ENCODE measurements at places on chromosomes 13 and 19.

DNA sequence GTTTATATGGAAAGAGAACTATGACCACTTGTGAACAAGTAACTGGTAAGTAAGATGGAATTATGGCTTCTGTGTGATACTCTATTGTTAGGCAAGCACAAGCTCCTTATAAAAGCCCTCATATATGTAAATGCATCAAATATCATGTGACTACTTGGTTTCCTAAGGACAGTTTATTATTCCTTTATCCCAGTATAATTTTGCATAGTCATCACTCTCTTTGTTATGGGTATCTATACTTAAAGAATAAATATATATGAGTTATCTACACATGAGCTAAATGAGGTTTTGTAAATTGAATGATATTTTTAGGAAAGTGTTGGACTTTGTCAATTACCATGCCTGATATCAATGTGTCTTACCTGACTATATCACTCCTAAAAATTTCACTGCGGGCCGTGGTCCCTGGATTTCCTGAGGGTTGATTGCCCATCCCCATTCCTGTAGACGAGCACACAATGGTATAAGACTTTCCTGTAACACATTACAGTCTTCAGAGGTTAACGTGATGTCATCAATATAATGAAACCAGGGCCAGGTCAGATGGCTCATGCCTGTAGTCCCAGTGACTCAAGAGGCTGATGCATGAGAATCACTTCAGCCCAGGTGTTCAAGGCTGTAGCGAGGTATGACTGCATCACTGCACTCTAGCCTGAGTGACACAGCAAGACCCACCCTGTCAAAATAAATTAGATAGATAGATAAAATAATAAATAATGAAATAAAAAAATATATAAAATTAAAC, 20.7 kb downstream of the ZNF844 start:
- no peak for DNase-seq

- no peak for DNase-seq
Observed at GRCh38 chr19:45391346-45391745, 13.5 kb downstream of the PPP1R13L start.

GRCh38 chr13:24226762-24227161, 66.2 kb downstream of the SPATA13 start:
- no peak for DNase-seq

DNA sequence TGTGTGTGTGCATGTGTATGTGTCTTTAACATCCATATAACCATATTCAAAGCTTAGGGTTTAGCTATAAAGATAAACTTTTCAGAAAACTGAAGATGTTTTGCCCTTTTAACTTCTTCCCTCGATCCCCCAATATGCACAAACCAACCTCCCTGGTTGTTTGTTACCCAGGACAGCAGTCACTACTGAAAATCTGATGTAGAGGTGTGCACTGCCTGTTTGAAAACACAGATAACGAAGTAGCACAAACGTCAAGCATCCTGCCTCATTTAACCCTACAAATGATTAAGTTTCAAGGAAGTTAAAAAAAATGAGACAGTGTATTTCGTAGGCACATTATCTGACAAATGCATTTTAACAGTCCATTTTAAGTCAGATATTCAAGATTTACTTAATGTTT, 3.6 kb downstream of the TNFSF11 start:
- no peak for DNase-seq

DNA sequence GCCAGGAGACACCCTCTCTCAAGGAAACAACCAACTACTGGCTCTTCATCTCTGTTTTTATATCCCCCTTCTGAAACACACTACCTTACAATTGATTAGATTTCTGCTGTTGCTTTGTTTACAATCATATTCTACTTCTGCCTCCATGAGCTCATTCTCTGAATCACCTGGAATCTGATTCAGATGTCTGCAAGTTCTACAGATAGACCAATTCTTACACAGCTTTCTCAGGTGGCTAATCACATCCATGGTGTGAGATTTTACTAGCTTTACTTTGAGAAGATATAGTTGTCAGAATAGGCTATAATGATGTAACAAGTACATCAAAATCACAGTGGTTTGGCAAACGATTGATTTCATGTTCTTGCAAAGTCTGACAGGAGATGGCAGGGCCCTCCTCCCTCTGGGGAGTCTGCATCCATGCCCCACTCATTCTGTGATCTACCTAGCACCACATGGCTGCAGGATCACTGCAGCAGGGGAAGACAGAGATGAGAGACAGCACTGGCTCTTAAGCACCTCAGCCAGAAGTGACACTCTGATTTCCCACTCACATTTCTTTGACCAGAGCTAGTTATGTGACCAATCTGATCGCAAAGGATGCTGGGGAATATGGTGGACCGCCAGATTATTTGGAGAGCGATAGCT, 243.7 kb downstream of the FOXO1 start:
- DNase-seq: no peak

DNA sequence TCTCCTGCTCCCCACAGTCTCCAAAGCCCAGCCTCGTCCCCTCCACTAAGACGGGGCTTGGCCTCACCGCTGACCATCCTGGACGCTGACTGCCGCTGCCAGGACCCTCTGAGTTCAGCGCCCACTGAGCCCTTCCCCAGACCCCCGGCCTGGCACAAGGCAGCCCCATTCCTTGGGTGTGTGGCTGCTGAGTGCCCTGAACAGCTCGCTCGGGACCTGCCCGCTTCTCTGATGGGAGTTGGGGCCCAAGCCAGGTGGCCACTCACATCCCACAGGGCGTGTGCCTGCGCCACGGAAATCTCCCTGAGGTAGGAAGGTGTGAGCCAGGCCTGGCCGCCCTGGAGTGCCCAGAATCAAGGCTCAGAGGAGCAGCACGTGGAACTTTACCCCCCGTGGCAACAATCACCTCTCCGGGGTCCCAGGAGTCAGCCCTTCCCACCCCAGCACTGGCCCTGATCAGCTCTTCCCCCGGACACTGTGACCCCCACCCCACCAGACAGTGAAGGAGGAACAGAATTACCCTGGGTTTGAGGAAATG, 20.8 kb downstream of the C13orf46 start:
- no peak for DNase-seq

GRCh38 chr19:8239528-8240273, 30.5 kb downstream of the CERS4 start:
- DNase-seq: no peak

GRCh38 chr13:21010621-21011020, 50.8 kb downstream of the LATS2 start:
- no peak for DNase-seq

- DNase-seq: no peak
Observed at GRCh38 chr19:46413262-46414031, at the start of gene CCDC8. Gene CCDC8 (minus strand): TSS chr19:46413564. CDS start chr19:46412810, 754 bp downstream.

DNA sequence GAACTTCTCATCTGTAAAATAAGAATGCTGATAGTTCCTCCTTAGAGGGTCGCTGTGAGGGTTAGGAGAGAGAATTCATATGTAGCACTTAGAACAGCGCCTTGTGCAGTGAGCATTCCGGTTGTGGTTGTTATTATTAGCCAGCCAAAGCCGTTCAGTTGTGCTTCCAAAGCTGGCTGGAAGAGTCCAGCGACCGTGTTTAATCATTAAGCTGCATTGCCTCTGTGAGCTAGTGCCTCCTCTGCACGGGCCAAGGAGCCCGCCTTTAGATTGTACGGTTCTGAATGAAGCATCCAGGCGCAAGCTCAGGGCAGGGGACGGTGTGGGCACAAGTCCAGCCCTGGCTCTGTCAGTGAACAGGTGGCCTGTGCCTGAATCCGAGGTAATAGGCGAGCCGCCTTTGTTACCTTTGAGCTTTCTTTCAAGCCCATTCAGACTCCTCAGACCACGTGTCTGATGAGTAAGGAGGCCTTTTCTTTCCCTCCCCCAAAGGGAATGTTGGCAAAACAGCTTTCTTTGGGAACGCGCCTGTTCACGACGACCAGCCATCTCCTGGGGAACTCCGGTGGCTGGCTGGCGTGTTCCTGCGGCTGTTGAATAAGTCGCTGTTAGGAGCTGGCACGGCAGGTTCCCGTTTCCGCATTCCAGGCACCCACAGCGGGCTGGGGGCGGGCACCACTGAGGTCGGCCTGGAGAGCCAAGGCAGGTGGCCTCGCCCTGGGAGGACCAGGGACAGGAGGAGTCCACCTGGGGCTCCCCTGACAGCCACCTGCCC, 25.1 kb downstream of the SIPA1L3 start:
- peak; percentile 23 for DNase-seq

- no peak for DNase-seq
Observed at GRCh38 chr19:31668921-31669320, 319.7 kb upstream of the TSHZ3 start.

DNA sequence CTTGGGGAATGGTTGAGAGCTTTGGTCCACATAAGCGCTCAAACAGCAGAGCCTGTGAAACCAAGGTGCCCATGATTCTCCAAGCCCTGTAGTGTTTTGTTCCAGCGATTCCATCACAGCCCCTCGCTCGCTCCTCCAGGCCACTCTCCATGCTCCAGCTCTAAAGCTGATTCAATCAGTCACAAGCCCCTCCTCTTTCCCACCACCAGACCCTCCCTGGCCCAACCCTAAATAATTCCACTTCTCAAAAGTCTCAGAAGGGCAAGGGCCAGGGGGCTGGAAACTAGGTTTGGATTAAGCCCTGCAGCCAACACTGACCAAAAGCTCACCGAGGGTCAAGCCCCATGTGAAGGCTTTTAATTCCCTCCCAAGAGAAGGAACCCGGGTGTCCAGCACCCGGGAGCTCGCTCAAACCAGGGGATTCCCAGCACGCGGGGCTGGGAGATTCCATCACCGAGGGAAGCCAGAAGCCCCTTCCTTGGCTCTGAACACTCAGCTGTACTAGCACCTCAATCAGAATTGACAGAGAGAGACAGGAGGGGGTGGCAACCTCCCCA, 1.5 kb downstream of the ZNF296 start:
- DNase-seq: no peak

GRCh38 chr13:73910733-73911132, 223.5 kb downstream of the KLF12 start:
- no peak for DNase-seq

DNA sequence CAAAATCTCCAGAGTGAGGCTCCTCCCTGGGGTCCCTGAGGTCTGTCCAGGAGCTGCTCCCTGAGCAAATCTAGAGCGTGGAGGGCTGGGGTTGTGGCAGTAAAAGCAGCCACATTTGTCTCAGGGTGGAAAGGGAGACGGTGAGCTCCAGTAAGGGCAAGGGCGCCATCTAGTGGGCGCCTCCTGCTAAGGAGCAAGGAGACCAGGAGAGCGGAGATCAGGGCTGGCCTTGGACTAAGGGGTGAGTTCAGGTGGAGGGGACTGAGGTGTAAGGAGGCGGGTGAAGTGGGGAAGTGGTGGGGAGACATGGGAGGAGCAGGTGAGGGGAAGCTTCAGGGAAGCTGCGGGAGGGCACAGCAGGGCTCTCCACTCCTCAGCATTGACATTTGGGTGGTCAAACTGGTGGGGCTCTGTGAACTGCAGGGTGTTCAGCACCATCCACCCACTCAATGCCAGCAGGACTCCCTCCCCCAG, 5.3 kb upstream of the CEACAM21 start:
- peak; percentile 79 for DNase-seq

DNA sequence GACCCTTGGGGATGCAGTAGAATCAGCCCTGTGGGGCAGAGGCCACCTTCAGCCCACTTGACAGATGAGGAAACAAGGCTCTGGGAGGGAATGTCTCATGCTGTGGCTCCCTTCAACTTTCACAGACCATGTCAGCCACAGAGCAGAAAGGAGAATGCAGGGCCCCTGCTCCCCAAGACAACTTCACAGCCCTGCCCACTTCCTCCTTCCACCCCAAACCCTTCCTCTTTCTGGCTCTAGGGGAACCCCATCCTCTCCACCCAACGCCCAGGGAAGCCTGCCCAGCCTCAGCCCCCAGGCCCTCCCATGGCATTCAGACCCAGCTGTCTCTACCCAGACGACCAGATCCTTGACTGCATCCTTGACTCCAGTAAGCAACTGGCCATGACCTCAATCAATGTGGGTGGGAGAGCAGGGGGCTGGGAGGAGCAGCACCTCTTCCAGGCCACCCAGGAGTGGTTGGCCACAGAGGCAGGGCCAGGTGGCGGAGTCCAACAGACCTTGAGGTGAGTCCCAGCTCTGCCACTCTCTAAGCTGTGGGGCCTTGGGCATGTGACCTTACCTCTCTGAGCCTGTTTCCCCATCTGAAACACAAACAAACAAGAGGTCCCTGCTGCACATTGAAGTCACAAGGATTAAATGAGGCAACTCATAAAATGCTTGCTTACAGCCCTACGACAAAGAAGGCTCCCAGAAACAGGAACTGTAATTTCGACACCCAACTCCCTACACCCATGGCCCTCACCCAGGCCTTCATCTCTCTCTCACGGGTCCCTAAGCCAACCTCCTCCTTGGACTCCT, 15.8 kb downstream of the DEDD2 start:
- DNase-seq: no peak

GRCh38 chr13:102977471-102977870, 88.7 kb downstream of the SLC10A2 start:
- no peak for DNase-seq

GRCh38 chr13:114334305-114335053, 20.2 kb downstream of the CHAMP1 start:
- DNase-seq: no peak

- DNase-seq: no peak
Observed at GRCh38 chr13:76641056-76641455, 245.1 kb downstream of the KCTD12 start.

- no peak for DNase-seq
Observed at GRCh38 chr13:20156702-20157101, 4.2 kb downstream of the GJA3 start.

DNA sequence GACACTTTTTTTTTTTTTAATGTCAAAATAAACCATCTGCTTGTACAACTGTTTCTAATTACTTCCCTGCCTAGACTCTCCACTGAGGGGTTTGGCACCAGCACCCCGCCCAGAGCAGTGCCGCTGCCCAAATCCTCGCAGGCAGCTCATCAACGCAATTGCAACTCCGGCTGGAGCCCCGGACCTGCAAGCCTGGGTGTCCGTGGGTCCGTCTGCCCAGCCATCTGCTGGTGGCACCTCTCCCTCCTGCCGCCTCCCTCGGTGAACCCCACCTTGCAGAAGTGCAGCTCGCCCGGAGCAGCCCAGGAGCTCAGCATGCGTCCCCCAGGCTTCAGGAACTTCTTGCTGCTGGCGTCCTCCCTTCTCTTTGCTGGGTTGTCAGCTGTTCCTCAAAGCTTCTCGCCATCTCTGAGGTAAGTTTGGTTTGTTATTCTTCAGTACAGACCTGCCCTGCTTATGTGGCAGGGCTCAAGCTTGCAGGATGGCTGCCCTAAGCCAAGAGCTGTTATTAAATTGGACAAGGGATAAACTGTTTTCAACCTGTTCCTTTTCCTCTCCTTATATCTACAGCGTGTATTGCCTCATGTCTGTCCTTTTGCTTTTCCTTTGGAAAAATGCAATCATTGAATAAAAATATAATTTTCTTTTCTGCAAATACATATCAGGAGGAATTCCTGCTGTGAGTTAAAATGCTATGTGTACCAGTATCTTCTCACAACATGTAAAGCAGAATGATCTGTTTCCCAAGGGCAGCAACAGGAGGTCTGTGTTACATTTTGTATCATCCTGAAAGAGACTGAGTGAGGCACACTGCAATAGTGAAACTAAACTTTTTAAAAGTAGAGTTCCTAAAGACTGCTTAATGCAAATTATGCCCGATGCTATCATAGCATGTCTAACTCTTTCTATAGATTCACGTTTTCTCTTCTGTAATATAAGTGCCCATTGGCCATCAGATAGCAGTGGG, at the start of gene ITGBL1:
TSS of gene ITGBL1 (plus strand) at position 157 of the 967 bp plus-strand sequence. CDS start at position 316, 159 bp downstream.
- DNase-seq: peak; percentile 71

GRCh38 chr13:73879346-73880015, 254.7 kb downstream of the KLF12 start:
- peak; percentile 58 for DNase-seq

GRCh38 chr13:19766591-19766990, 16.2 kb downstream of the PSPC1 start:
- no peak for DNase-seq
